ENCODE measurements at places on chromosomes 2 and 18.

GRCh38 chr2:170975943-170976270, 46.9 kb downstream of the GORASP2 start:
- no peak for DNase-seq

- no peak for DNase-seq
These were observed 33.5 kb upstream of the MAP4K3 start for GRCh38 chr2:39470580-39470979.

DNA sequence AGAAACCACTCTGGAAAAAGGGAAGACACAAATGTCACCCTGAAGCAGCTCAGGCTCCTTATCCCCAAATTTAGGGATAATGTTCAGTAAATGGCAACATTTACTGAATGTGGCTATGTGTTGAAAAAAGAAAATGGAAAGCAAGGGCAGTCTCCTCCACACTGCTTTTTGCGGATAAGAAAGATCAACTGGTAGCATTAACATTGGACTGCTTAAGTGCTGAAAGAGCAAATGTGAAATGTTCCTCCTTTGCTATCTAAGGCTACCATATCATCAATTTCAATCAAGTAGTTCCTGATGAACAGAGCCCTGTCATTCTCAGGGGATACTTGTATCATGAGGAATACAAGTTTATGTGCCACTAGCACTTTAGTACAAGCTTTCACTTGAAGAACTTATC, 12.5 kb downstream of the FBXO11 start:
- DNase-seq, result no peak

- DNase-seq, result no peak
These were observed 115.7 kb downstream of the ACKR3 start for GRCh38 chr2:236685361-236685760.

- no peak for DNase-seq
These were observed 4.8 kb downstream of the GCFC2 start for GRCh38 chr2:75705921-75706320.

- DNase-seq, result no peak
These were observed 30.7 kb upstream of the LINC00305 start for GRCh38 chr18:64179556-64180080.

- DNase-seq, result peak; percentile 88
These were observed 266.5 kb downstream of the TCF4 start for GRCh38 chr18:55321265-55322177.

DNA sequence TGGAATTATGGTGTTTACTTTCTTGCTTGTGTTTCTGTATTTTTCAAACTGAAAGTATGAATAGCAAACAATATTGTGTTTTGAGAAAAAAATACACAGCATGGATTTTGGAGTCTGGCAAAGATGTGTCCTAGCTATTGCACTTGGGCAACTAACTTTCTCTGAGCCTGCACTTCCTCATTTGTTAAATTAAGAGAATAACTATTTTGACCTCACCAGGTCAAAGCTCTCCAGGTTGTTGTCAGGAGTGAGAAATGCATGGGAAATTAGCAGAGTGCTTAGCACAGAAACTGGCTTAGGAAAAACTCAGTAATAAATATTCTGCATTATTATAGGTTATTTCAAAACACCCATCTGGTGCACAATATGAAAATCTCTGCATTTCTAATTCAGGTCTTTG, 28.2 kb downstream of the LYPD1 start:
- DNase-seq, result no peak

GRCh38 chr2:137333386-137334165, 568.2 kb downstream of the THSD7B start:
- DNase-seq, result no peak

DNA sequence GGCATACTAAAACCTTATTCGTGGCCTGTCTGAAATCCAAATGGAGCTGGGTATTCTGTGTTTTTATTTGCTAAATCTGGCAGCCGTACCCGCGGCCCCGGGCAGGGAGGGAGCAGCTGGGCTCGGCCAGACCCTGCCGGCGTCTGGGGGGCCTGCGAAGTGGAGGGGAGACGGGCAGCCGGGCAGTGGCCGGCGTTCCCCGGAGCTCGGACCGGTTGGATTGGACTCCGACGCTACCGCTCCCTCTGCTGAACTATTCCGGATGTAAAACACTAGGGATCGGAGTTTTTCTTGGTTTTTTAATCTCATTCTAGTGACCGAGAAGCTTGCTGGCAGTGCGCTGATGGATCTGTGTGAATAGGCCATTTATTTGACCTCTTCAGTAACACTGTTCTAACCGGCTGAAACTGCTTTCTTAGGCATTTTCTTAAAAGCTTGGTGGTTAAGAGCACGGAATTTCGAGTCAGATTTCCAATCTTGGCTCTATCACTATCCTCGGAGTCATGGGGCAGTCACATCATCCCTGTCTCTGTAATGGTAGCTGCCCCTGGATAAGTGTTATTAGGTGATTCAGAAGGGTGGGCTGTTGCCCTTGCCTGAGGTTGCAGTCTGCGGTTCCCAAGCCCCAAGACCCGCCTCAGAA, 694 bp downstream of the UNC50 start:
- no peak for DNase-seq

- DNase-seq, result no peak
These were observed 37.9 kb downstream of the MTERF4 start for GRCh38 chr2:241064008-241064801.

DNA sequence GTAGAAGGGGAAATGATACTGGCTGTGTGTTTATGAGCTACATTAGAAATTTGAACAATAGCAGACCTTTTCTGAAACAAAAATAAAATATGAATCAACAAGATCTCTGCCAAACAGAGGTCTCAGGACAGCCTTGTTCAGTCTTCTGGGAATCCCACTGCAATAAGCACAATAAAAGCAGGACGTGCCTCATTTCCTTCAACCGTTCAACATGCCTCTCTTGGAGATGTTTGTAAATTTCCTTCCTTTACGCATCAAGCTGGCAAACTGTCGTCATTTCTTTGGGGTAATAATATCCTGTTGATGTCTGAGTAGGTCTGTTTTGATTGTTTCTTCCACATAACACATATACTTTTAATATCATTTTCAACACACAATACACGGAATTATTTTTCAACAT, 77.2 kb downstream of the TCF4 start:
- peak; percentile 43 for DNase-seq

GRCh38 chr2:240573071-240573515, 4.8 kb downstream of the RNPEPL1 start:
- DNase-seq, result no peak

GRCh38 chr2:162126111-162126519, 25.9 kb downstream of the GCG start:
- no peak for DNase-seq

- DNase-seq, result no peak
These were observed 23.9 kb downstream of the HNRNPLL start for GRCh38 chr2:38578832-38579231.

DNA sequence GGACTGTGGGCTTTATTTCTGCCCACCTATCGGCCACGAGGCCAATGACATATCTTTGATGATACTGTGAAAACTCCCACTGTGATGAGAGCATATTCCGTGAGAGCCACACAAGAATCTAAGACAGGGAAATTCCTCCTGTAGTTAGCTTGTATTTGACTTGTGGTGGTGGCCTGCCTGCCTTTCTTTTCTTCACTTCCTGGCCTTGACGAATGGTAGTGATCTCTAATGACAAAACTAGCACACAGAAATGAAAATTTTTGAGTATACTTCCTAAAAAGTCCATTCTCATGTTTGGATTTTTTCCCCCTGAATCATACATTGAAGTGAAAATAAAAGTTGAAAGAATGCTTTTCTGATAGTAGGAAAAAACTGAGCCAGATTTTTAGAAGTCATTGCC, 94.4 kb downstream of the MGAT5 start:
- peak; percentile 24 for DNase-seq

GRCh38 chr2:40513201-40513600, 61.3 kb upstream of the SLC8A1 start:
- DNase-seq, result no peak

DNA sequence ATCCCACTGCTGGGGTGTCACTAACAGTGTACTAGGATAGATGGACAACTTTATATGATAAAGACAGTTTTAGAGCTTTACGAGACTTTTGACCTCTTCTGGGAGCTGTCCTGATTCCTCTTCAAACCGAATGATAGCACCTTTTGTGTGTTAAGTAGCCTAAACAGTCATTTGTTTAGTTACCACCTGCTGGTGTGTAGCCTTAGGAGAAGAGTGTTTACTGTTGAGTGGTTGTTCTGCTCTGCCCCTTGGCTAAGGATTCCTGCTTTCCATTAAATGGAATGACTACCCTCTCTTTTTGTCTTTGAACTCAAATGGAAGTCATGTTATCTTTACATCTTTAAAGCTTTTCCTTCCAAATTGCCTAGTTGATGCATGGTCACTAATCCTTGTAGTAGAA, 28.0 kb upstream of the MGAT5 start:
- no peak for DNase-seq

GRCh38 chr2:189676471-189676870, 2.0 kb downstream of the ANKAR start:
- DNase-seq, result no peak

DNA sequence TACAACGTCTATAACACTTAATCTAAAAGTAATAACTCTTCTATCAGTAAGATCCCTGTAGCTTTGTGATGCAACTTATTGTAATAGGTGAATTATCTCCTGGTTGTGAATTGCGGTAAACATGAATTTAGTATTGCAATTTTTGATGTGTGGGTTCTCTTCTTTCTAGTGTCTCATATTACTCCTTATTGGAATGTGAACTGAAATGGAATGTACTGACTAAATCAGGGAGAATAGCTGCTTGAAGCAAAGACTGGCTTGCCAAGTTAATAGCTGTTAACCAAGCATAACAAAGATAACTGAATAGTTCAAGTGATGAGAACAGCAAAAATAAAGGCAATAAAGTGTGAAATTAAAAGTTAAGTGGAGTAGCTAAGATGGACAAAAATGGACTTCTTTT, 60.5 kb upstream of the TFPI start:
- peak; percentile 24 for DNase-seq

DNA sequence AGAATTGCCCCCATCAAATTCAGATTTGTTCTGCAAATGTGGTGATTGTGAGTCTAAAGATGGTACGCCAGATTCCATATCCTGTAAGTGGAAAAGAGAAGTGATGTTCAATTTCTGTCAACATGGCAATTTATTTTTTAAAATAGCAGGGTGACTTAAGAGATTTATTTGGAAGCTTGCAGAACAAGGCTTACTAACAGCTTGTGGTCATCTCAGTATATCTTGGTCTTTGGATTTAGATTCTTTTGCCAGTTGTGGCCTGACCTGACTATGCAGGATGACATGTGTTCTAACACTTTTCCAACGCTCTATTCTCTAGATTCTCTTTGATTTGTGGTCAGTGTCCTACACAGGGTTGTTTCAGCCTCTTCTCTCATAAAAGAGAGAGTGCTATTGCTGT, 74.4 kb downstream of the MAP3K20 start:
- no peak for DNase-seq

- no peak for DNase-seq
These were observed 383.7 kb downstream of the SOCS6 start for GRCh38 chr18:70672581-70672980.

DNA sequence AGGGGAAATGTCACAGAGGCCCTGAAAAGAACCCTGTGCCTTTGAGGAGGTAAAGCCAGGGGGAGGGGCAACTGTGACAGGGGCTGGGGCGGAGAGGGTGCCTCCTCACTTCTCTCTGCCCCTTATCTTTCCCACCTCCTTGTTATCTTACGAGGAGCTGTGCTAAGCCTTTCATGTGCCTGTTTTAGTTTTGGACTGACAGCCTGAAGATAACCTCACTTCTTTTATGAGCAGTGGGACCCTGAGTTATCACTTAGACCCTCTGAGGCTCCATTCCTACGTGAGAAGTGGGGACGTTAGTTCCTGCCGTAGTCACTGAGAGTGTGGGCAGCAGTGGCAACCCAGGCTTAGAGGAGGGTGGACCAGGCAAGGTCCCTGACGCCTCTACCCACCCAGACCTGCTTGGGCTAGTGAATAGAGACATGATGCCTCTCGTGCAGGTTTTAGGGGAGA, 39.5 kb upstream of the LBH start:
- DNase-seq, result no peak

GRCh38 chr2:214810671-214811070, 1.2 kb upstream of the BARD1 start:
- no peak for DNase-seq

DNA sequence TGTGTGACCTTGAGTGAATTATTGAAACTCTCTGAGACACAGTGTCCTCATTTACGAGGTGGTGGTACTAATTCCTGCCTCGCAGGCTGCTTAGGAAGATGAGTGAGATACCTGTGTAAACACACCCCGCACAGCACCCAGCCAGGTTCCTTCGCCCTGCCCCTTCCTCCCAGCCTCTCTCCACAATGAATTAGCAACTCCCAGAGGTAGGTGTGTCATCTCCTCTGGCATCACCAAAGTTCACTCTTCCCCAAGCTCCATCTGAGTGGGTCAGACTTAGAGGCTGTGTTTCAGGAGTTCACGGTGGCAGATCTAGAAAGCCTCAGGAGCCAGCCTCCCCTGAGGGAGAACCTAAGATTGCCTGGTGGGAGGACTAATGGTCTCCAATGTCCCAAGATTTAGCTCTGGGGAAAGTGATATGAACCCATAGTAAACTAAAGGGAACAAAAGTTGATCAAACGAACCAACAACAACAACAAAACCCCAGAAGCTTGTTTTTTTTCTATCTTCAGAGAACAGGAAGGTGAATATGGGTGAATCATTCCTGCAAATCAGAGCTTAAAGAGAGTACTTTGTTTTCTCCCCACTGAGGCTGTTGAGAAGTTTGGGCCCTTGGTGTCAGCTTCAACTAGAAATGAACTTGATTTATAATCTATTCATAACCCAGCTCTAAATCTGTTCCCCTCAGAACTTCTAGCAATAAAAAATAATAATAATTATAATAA, 44.4 kb upstream of the NRP2 start:
- no peak for DNase-seq

DNA sequence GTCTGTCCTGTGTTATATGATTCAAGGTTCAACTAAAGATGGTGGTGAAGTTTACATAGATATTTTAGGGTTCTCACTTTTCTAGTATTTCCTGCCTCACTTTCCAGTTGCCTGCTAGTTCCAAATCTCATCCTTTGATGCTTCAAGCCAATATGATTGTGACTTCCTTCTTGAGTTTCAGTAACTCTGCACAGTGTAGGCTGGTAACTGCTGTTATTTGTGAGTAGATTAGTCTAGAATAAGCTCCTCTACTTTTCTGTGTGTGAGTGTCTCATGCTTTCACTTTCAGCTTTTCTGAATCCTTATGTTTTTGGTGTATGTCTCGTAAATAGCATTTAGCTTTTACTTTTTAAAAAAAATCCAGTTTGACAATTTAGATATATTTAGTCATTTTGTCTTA, 42.6 kb downstream of the GALNT1 start:
- DNase-seq, result no peak

DNA sequence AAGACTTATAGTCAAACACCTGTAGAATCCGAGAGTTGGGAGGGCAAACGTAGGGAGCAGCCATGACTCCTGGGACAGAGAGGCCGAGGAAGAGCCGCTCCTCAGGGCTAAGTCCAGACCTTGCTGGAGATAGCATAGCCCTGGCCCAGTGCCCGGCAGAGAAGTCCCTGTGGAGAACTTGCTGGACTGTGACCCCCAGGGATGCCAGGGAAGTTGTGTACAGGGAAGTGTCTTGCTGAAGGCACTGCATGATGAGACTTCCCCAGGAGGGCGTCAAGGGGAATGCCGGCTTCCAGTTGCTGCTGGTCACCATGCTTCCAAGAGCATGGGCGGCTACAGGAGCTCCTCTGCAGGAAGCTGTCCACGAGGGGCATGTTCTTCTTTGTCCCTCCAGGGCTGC, 8.6 kb upstream of the CNDP1 start:
- no peak for DNase-seq

- DNase-seq, result no peak
These were observed 87.1 kb upstream of the DNAJC10 start for GRCh38 chr2:182628916-182629315.
